ENCODE measurements at places on chromosomes 11 and 22.

GRCh38 chr11:106231591-106231990, 154.1 kb downstream of the AASDHPPT start:
- no peak for DNase-seq

GRCh38 chr11:75351541-75351790, at the start of gene ARRB1:
TSS of gene ARRB1 (minus strand) at chr11:75351661. CDS start at chr11:75351607, 54 bp downstream.
- no peak for DNase-seq

DNA sequence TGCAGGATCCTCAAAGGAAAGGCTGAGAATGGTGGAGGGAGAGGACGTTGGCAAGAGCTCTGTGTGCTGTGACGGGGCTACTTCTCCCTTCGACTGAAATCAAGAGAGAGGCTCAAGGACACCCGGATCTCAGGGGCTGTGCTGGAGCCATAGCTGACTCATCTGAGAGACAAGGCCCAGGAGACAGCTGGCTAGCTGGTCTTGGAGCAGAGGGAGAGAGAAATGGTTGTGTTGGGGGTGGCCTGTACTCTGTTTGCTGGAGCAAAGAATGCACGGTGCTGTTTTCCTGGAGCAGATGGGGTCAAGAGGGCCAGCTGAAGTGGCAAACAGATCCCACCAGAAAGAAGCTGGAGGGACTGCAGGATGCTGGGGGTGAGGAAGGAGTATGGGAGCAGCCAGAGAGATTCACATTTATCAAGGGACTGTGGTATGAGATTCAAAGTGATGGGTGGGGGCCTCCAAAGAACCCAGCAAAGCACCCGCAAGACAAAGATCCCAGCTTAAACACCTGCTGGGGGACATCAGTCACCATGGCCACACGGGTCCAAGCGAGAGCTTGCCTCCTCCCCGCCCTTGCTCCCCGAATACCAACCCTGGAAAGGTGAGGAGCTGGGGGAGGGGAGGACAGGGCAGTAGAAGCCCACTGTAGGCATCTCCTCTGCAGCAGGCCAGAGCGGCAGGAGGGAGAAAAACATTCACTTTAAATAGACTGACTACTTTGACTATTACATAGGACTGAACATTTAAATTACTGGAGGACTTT, 40.8 kb downstream of the MAP6 start:
- no peak for DNase-seq

DNA sequence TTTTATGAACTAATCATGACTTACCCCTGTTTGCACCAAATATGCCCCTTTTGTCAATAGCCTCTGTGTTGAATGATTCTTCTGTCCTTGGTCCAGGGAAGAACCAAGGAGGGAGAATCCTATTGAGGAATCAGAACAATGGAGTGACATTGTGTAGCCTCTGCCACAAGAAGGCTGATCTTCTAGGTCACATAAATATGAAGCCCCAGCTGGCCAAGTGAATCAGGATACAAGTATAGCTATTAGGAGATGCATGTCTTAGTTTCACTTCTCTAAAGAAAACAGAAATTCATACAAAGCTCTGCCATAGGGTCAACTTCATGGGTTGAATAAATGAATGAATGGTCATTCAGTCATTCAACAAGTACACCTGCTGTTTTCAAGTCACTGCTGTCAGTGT, 118.2 kb upstream of the BLID start:
- no peak for DNase-seq

GRCh38 chr22:48331266-48331665, 1496.4 kb downstream of the BRD1 start:
- no peak for DNase-seq

GRCh38 chr11:72228229-72228843, 3.8 kb downstream of the INPPL1 start:
- DNase-seq, result no peak

DNA sequence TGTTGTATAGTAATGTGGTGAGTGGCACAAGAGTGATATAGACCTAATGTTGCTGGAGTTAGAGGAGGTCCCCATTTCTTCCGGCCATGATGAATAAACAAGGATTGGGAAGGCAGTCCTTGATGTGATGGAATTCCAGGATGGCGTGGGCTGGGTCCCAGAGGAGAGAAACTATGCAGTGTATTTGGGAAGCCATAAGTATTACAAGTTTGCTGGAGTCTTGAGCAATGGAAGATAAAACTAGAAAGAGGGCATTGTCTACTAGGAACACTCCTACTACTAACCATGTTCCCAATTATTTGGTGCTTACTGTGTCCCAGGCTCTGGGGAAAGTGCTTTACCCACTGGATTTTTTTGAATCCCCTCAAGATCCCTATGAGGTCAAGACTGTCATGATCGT, 20.0 kb downstream of the LDLRAD3 start:
- no peak for DNase-seq

DNA sequence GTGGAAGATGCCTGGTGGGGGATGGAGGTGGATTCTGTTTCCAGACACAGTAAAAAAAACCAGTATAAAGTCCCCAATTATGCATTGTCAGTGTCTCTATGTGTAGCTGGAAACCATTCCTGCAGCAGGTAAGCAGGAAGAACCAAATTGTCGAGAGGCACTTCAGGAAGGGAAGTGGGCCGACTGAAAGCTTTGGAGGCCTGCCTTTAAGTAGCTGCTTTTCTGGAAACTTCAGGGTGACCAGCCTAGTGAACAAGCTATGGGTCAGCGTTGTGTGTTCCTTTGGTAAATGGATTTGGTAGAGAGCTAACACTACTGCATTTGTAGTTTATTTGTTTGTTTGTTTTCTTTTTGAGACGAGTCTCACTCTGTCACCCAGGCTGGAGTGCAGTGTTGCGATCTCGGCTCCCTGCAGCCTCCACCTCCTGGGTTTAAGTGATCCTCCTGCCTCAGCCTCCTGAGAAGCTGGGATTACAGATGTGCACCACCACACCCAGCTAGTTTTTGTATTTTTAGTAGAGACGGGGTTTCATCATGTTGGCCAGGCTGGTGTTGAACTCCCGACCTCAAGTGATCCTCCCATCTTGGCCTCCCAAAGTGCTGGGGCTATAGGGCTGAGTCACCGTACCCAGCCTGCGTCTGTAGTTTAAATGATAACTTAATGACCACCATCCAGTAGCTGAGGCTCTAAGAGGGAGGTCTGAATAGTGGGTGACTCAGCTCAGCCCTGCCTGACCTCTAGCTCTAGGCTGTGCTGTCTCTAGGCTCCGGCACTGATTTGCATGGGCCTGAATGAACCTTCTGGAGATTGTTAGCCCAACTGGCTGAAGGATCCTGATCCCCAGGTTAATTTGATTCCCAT, 12.8 kb downstream of the PTPRJ start:
- no peak for DNase-seq

DNA sequence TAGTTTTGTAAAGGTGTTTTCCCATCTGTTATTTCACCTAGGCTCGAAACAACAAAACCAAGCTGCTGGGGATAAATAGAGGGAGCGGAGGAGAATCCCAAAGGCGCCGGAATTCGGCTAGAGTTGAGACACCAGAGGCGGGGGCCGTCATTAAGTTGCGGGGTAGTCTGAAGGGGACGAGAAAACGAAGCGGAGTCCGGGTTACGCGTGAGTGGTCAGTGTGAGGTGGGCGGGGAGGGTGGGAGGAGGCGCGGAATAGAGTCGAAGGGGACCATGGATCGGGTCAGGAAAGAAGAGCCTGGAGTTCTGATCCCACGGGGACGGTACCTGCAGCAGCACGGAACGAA, 361 bp downstream of the SRPRA start:
- DNase-seq, result no peak

DNA sequence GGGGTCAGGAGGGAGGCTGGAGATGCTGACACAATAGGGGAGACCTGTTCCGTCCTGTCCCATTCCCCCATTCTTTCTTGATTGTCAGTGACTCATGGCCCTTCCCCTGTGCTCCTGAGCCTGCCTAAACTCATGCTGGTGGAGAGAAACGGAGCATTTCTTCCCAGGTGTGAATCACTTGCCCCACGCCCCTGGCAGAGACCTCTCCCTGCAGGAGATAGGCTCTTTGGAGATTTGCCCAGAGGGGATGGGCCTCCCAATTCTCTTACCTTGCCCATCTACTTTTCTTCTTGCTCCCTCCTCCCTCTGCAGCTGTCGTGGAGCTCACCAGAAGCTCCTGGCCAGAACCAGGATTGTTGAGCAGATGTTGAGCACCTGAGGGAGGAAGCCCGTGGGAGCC, 121.9 kb upstream of the OR9Q1 start:
- DNase-seq, result no peak

- DNase-seq, result no peak
Measured at GRCh38 chr11:67372321-67372992, 941 bp downstream of the CLCF1 start.

- no peak for DNase-seq
Measured at GRCh38 chr11:86483940-86484794, 109.5 kb downstream of the CCDC81 start.

GRCh38 chr22:31840585-31840984, 86.8 kb downstream of the DEPDC5 start:
- no peak for DNase-seq

- DNase-seq, result no peak
Measured at GRCh38 chr22:38347944-38348750, 30.9 kb upstream of the CSNK1E start.

DNA sequence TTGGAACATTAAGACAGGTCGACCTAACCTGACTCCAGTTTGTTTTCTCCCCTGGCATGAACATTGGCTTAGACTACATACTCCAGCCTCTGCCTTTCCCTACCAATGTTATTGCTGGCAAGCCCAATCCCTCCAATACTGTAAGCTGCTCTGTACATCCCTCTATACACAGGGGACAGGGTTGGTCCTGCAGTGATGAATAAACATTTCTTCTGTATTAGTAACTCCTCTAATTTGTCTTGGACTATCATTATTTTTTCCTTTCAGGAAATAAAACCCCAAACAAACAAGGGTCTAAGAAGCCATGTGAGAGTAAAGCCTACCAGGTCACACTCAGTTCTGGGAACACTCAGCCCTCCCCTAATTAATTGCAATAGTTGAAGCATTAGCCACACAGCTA, 35.1 kb upstream of the FJX1 start:
- no peak for DNase-seq

- DNase-seq, result no peak
Measured at GRCh38 chr22:49861642-49862495, 8.2 kb downstream of the ZBED4 start.

- DNase-seq, result no peak
Measured at GRCh38 chr11:92070026-92070889, 154.4 kb upstream of the FAT3 start.

GRCh38 chr11:126072141-126072741, 9.6 kb upstream of the CDON start:
- DNase-seq, result no peak

DNA sequence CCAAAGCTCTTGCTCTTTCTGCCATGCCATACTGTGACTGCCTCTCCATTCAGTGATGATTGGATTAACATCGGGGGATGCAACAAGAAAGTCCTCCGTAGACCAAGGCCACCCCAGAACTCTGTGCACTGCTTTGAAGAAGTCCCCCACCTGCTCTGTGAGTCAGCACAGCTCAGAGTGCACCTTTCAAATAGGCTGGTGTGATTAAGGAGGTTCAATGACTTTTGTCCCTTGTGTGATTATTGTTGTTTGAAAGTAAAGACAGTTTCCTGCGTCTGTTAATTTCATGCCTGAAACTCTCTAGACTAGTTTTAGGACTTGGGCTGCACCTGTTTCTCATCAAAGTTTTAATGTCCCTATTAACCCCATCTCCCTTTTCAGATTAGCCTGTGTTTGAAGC, 33.0 kb upstream of the DBX1 start:
- no peak for DNase-seq

DNA sequence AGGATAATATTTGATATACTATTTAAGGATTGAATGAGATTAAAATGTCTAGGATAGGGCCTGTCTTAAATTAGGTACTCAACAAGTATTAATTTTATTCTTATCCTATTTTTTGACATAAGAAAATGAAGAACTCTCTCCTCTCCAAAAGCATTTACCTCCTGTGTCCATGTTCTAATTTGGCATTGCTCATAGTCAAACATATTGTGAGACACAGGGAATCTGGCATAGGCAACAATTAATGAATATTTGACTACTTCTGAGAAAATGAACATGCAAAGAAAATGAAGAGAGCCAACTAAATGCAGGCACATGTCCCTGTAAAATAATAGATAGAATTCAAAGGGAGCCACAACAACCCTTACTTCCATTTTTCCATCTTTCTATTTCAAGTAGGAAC, 198.5 kb upstream of the C11orf87 start:
- no peak for DNase-seq

- no peak for DNase-seq
Measured at GRCh38 chr22:19105867-19106802, 16.1 kb downstream of the DGCR2 start.

DNA sequence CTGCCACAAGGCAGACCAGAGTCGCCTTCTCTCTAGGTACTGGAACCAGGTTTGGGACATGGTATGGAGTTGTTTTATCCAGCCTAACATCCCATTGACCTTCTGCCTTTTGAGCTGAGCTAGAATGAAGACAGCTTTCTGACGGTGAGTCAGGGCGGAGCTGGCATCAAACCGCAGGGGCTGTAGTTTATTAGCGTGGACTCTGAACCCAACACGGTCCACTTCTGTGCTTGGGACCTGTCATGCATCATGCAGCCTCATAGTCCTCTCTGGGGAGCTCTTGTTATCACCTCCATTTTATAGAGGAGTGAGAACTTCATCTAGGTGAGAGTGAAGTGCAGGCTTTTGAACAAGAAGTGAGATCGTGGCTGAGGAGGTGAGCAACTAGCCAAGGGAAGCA, 8.3 kb downstream of the GAL3ST1 start:
- DNase-seq, result no peak

DNA sequence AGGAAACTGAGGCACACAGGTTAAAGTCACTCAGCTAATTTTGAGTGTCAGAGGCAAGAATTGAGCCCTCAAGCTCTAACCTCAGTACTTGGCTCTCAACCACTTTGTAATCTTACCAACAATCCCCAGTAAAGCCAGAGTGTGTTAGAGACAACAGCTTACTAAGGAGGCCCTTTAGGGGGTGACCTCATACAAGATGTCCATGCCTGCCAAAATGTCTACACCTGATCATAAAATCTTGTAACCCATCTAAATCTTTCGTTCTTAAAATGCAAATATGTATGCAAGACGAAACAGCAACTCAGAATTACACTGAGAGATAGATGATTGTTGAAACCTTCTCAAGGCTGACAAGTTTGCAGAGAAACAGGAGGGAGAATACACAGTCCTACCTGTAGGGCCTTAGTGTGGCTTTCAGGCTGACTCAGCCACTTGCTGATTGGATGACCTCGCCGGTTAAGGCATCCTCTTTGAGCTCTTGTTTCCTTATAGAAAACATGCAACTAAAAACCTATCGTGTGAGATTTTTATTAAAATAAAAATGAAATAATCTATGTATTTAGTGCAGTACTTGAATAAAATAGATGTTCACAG, 143.2 kb downstream of the OPCML start:
- no peak for DNase-seq

DNA sequence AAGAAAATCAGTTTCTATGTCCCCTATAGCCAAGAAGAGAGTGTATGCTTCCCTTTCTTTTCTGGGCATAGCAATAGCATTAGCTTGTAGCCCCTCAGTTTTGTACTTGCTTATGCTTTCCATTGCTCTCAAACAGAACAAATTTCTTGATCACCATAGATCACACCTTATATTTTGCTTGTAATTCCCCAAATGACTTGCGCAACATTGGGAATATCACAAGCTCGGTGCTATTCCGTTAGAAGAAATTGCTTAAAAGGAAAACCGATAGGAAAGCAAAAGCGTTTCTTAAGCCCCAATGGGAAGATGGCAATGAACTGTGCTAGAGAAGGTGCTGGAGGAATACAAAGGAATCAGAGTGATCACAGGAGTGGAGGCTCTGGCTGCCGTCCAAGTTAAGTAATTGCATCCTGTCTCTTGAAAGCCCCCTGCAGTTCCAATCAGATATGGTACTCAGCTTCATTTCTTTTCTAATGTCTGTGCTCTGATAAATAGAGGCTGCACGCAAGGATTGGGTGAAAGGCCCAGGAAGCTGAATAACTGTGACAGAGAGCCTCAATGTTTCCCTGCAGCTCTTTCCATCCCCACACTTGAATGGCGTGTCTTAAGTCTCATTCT, 182.1 kb upstream of the KIRREL3 start:
- DNase-seq, result no peak

All from activated naive CD8-positive, alpha-beta T cell treated with anti-CD3 and anti-CD28 coated beads, Interleukin-2, amount 50 U/mL, for 16 hours (primary cell).